ENCODE measurements at places on chromosomes 6 and 20. TPM values are rescaled to one million over a fixed set of nuclear protein-coding genes. Genes with fewer than 3 reads are reported as not detected.

The CALHM4 gene
- total RNA-seq: not detected

The TFAP2B gene
- total RNA-seq: not detected

The HEBP2 gene
- 15.8 TPM for total RNA-seq

The OSER1 gene
- total RNA-seq: 40.1 TPM

The GPLD1 gene
- 0.73 TPM for total RNA-seq

The OR2H2 gene
- not detected for total RNA-seq

The DBNDD2 gene
- 1.8 TPM for total RNA-seq

The HCRTR2 gene
- not detected for total RNA-seq

The FERMT1 gene
- 17.3 TPM for total RNA-seq

The FOXC1 gene
- total RNA-seq: 2.6 TPM

The NCR2 gene
- not detected for total RNA-seq

The ULBP2 gene
- total RNA-seq: 1.5 TPM

The FLRT3 gene
- total RNA-seq: 0.78 TPM

The FAM184A gene
- 1.4 TPM for total RNA-seq

The REV3L gene
- 130 TPM for total RNA-seq

The NMBR gene
- total RNA-seq: 0.37 TPM

The PPP1R3G gene
- 1.8 TPM for total RNA-seq

The LY6G6C gene
- not detected for total RNA-seq

The CTAGE9 gene
- not detected for total RNA-seq

The CD40 gene
- total RNA-seq: 4.7 TPM

The NFATC2 gene
- under 0.01 TPM for total RNA-seq

The WFDC10B gene
- total RNA-seq: not detected
